ENCODE measurements at places on chromosomes 7 and 10.

DNA sequence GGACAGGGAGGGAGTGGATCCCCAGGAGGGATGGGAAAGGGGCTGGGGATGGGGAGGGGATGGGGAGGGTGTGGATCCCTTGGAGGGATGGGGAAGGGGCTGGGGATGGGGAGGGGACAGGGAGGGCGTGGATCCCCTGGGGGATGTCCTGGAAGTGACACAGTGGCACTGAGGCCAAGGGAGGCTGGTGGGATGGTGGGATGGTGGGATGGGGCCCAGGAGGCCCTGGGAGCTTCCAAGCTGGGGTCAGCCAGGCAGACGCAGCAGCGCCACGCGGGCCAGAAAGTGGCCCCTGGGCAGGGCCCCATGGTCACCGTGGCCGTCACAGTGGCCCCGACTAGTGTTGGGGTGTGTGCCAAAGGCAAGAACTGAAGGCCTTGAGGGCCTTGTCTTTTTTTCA, 67.8 kb downstream of the INPP5A start:
- no peak for DNase-seq

- no peak for DNase-seq
Measured at GRCh38 chr7:140322759-140323158, 75.6 kb downstream of the SLC37A3 start.

DNA sequence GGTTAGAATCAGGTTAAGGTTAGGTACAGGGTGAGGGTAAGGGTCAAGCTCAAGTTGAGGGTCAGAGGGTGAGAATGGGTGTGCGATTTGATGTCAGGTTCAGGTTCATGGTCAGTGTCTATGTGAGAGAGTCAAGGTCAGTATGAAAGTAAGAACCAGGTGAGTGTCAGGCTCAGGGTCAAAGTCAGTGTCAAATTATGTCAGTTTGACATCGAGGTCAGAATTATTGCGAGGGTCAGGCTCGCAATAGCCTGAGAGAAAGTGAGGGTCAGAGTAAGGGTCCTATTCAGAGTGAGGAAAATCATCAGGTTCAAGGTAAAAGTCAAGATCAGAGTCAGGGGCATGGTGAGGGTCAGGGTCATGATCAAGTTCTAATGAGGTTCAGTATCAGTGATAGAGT, 13.0 kb downstream of the MRPS24 start:
- DNase-seq: no peak

DNA sequence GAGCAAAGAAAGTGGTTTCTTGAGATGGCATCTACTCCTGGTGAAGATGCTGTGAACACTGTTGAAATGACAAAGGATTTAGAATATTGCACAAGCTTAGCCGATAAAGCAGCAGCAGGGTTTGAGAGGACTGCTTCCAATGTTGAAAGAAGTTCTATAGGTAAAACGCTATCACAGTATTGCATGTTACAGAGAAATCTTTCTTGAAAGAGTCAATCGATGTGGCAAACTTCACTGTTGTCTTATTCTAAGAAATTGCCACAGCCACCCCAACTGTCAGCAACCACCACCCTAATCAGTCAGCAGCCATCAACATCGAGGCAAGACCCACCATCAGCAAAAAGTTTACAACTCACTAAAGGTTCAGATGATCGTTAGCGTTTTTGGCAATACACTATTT, 59.9 kb downstream of the SLC29A4 start:
- no peak for DNase-seq

- DNase-seq: no peak
Measured at GRCh38 chr7:18874880-18875279, 242.6 kb downstream of the TWIST1 start.

GRCh38 chr10:26335574-26336093, 102.5 kb upstream of the APBB1IP start:
- no peak for DNase-seq

All from EH (cell line).